ENCODE measurements at places on chromosomes 12 and 14.

GRCh38 chr14:27134200-27134599 is 536.4 kb upstream of the NOVA1 start:
- DNase-seq = no peak

DNA sequence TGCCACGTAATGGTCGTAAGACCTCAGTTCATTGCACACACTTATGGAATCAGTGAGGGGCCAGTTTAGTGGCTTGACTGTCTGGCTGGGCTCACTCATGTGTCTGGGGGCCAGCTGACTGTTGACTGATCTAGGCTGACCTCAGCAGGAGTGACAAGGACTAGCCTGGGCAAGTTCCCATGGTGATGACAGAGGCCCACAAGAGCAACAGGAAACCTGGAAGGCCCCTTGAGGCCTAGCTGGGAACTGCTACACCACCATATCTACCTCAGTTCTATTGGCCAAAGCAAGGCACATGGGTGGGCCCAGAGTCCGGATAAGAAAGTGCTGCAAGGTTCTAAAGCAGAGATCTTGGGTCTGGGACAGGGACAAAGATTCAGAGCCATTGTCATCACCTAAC is 21.3 kb upstream of the RFLNA start:
- DNase-seq = no peak

- DNase-seq = no peak
Measured at GRCh38 chr12:101570047-101570446, 24.7 kb upstream of the MYBPC1 start.

DNA sequence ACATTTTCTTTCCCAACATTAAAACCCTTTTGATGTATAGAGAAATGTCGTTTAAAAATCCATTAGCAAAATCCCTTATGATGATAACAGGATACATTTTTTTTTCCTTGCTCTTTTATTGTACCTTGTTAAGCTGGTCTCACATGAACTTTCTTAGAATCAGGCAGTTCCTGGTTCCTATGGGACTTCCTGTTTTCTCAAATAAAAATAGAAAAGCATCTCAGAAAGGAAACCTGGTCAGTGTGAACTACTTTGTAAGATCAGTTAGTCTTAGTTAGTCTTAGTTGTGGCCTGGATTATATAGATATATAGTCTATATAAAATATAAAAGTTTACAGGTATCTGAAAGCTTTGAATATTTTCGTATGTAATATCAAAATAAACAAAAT is 40.3 kb downstream of the LEMD3 start:
- DNase-seq = no peak

GRCh38 chr12:48084066-48084465 is 21.8 kb downstream of the SENP1 start:
- no peak for DNase-seq

GRCh38 chr14:71437870-71438269 is 494.4 kb upstream of the RGS6 start:
- no peak for DNase-seq

DNA sequence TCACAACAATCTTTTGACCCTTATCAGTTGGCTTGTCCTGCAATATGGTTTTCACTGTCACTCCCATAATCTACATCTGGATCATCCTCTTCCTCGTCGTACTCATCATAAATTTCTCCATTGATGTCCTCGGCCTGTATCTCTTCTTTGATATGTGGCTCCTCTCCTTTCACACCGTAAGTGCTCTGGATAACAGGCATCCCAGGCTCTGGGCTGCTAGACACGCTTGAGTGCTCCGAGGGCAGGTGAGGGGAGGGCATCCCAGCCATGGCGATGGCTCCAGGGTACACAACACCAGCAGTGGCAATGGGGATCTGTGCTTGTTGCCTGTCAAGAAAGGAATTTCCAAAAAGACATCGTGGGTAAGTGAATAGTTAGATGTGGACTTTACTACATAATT is 415.3 kb downstream of the SOX5 start:
- no peak for DNase-seq

GRCh38 chr12:8069582-8069981 is 3.4 kb upstream of the C3AR1 start:
- no peak for DNase-seq

DNA sequence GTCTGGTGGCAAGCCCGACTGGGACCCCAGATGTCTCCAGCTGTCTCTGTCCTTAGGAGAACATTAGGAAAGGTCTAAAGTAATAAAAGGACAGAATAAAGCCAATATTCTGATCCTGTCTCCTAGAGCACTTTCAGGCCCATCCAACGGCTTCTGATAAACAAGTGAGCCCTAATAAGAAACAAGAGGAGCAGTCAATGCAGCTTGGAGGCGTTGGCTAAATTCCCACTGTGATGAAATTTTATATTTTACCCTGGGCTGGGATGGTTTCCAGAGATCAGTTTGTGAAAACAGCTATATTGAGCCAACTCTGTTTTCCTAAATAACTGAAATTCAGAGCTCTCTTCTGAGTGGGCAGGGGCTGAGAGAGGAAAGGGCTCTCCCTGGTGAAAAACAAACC is 55.5 kb upstream of the SRRM4 start:
- DNase-seq = no peak

DNA sequence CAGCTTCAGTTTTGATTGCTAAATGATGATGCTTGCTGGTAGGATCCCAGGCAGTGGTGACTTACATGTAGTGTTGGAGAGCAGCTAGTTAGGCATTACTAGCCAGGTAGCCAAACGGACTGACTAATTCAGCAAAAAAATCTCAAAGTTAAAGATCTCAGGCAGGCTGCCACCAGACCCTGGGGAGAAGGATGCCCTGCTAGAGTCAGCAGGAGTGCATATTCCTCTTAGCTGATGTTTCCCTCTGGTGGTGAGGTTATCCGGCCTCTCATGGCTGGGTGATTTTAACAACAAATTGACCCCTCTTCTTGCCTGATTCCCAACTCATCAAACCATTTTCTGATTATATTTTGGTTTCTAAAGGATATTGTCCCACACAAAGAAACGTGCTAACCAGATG is 2.8 kb downstream of the EFS start:
- DNase-seq = no peak

- DNase-seq = no peak
Measured at GRCh38 chr12:75818863-75819262, 212.7 kb downstream of the PHLDA1 start.

GRCh38 chr14:75459099-75459741 is 31.4 kb downstream of the JDP2 start:
- DNase-seq = no peak

DNA sequence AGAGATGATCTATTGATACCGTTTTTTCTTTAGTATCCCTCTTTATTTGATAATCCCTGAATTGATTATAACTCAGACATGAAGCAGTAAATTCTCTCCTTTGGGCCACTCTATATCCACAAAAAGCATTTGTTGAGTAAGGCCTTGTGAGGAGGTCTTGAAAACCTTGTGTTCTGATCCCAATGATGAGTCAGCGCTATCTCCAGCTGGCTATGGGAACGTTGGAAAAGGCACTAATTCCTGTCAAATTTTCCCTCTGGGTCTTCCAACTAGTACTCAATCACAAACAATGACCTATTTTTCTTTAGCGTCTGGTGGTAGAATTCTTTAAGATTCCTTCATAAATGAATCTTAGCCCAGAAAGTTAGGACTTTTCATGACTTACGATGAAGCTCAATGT is 168.4 kb upstream of the LRIG3 start:
- DNase-seq = no peak

- DNase-seq = no peak
Measured at GRCh38 chr12:88496891-88497371, 83.3 kb downstream of the KITLG start.

GRCh38 chr12:38102197-38102596 is 214.4 kb upstream of the ALG10B start:
- no peak for DNase-seq
